Cardiac septum (tissue), 1 donor: ENCODE measurements at places on chromosomes 6 and 20.

DNA sequence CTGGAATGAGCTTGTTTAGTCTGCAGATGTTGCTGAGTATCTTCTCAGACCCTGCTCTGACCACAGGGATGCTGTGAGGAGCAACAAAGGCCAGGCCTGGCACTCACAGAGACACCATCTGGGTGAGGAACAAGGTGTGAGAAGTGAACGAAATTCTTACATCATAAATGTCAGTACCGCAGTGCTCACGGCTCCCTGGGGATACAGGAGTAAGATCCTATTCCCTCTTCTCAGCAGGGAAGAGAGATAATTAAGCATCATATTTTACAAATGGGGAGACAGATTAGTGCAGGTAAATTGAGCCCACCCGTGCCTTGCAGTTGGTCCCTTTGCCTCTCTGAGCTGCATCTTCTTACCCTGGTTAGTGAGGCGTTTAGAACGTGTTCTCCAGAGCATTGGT is 106.2 kb downstream of the DTD1 start:
- DNase-seq, result no peak

- DNase-seq, result no peak
Measured at GRCh38 chr20:62525014-62525413, 49.2 kb upstream of the GATA5 start.

DNA sequence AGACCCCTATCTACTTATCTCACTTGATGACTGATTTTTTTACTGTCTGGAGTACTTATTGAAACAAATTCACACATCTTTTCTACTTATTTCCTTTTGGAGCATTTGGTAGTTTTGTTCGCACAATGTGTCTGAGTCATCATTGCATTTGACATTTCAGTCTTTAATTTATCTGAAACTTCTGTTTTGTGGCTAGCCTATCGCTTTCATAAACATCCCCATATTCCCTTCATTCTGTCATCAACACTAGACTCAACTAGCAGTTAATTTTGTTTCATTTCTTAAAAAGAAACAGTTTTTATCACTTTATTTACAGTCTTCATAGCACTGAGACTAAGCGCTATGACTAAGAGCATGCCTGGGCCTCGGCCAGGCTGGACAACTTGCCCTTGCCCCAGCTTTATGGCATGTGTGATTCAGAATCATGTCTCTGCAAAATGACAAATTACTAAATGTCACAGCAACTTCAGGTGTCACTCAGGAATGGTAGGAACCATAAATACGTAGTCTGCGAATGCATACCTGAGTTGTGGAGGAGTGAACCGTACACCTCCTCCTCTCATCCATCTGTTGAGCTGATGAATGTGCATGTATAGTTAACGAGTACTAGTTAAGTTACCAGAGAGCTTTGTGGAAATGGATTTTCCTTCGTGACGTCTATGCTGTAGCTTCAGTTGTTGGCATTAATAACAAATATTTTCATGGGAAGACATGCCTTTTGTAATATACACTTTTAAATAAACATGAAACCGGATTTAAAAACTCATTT is 16.2 kb downstream of the L3MBTL3 start:
- DNase-seq, result no peak

- DNase-seq, result no peak
Measured at GRCh38 chr6:21022343-21023107, 488.3 kb downstream of the CDKAL1 start.

GRCh38 chr6:15437090-15437635 is 191.3 kb downstream of the JARID2 start:
- no peak for DNase-seq

GRCh38 chr6:10723567-10723881 is 654 bp downstream of the TMEM14C start:
- no peak for DNase-seq

DNA sequence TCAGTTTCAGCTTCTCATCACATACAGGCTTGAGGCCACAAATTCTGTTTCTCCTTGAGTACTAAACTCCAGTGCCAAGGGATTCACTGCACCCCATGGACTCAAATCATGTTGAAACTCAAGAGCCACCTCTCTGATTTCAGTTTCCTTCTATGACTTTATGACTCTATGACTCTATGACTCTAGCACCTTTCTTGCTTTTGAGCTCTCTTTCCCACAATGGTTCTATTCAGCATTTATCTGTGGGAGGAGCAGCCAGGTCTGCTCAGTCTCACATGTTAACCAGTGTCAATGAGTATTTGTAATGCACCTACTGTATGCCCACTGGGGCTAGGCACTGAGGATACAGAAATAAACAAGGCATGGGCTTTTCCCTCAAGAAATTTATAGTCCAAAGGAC is 14.6 kb upstream of the SLC22A2 start:
- DNase-seq, result no peak

DNA sequence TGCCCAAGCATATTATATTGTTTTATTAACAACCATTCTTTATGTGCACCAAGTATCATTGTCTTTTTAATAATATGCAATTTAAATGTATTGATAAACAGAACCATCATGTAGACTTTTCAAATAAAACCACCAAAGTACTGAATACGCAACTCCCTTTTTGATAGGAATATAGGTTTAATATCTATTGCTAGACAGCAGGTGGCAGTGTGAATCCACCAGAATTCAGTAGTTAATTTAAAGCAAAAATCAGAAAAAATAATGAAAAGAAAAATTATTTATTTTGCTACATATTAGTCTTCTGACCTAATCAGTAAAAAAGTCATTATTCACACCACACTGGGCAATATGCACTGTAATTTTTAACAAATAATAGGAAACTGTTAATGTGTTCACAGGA is 143.7 kb downstream of the KLHL32 start:
- DNase-seq, result no peak

DNA sequence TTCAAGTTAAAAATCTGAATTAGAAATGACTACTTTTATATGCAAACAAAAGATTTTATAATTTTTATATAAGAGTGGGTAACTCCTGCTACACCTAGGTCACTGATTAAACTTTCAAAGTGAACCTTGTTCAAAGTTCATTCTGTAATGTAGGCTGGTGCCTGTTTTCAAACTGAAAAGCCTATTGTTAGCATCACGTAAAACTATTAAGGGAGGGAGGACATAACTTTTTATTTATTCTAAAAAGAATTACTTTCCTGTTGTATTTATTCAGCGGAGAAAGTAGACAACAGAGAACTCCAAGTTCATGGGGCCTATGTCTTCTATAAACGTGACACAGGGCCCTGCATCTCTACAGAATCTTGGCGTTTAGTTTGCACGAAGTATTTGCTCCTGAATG is 27.4 kb downstream of the FERMT1 start:
- DNase-seq, result no peak
